Activated T-helper 17 cell treated with anti-CD3 and anti-CD28 coated beads, Interleukin-2, amount 50 U/mL, for 72 hours (primary cell): ENCODE measurements at places on chromosomes 5 and 9.

- no peak for ATAC-seq
Measured at GRCh38 chr5:94632024-94632423, 13.6 kb downstream of the SLF1 start.

DNA sequence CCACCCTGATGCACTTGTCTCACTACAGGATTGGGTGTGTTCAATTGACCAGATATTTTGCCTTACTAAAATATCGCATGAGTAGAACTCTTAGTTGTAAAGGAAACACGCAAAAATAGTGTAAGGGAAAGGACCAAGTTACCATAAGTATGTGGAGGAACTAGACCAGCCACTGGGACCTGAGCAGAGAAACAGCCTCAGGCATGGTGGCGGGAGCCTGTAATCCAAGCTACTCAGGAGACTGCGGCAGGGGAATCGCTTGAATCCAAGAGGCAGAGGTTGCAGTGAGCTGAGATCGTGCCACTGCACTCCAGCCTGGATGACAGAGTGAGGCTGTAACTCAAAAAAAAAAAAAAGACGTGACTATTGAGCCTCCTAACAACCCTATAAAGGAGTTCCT lies 117.9 kb upstream of the SPATA31C2 start:
- ATAC-seq, result no peak

GRCh38 chr5:107672211-107673038 lies 1.7 kb upstream of the EFNA5 start:
- no peak for ATAC-seq

DNA sequence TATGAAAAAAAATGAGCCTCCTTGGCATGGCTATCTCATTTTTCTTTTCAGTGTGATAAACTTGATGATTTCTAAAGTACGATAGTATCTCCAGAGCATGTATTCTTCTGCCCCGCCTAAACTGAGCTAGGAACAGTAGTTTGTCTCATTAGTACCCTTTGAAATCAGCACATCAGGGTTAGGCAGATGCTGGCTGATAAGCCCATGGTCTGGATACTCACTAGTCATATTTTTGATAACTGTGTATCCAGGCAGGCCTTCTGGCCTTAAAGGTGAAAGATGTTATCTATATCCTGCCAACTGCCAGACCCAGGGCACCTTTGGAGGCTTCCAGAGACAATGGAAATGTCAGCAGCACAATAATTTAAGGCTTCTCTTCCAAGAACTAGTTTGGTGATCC lies 103.8 kb downstream of the GIN1 start:
- ATAC-seq, result no peak

- no peak for ATAC-seq
Measured at GRCh38 chr9:93326056-93326455, 125.4 kb upstream of the FAM120A start.

- no peak for ATAC-seq
Measured at GRCh38 chr5:13695076-13695712, 249.3 kb downstream of the DNAH5 start.

- ATAC-seq, result no peak
Measured at GRCh38 chr5:150137997-150138396, 17.6 kb downstream of the PDGFRB start.
